ENCODE measurements at places on chromosomes 5 and 9.

GRCh38 chr9:133428617-133429101 is 6.5 kb downstream of the ADAMTS13 start:
- DNase-seq = no peak

DNA sequence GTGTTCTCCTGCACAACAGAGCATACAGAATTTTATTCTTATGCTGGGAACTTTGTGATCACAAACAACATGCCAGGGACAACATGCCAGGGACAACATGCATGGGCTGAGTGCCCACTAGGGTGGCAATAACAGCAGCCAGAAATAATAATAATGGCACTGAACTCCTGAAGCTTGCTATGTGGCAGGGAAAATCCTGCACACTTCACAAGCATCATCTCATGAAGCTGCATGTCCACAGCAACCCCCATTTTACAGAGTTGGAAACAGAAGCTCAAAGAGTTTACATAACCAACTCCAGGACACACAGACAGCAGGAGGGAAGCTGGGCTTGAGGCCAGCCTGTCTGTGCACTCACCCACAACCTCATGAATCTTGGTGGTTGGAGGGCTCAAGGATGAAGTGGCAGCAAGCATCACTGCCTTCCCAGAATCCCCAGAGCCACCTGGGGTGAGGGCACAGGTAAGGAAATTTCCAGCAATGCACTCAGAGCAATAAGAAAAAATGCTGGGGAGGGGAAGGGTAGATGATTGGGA is 111.4 kb downstream of the GABBR2 start:
- no peak for DNase-seq

GRCh38 chr9:3337515-3338225 is 188.1 kb downstream of the RFX3 start:
- peak; percentile 29 for DNase-seq

DNA sequence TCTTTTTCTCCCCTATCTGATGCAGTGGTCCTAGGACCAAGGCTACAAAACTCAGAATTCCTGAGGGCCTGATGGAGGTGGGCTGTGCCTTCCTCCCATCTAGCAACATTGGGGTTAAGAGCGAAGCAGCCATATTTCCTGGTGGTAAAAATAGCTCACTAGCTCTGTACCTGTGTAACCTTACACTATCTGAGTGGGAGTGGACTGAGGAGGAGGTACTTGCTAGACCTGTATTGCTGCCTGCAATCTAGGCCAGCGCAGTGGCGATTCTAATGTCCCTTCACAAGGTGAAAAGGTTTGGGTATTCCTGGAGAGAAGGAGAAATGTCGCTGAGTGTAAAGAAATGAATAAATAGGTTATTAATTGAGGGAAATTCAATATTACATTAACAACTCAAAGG is 80.2 kb upstream of the LIFR start:
- DNase-seq = no peak

GRCh38 chr9:130576176-130576575 is 3.2 kb upstream of the FUBP3 start:
- DNase-seq = no peak

Measured in occipital lobe (tissue), 3 donors.